Omental fat pad (tissue), 4 donors: ENCODE measurements at places on chromosomes 2 and 18. TPM values are rescaled to one million over a fixed set of nuclear protein-coding genes. Genes with fewer than 3 reads are reported as not detected.

- DNase-seq = no peak
Observed at GRCh38 chr2:151973901-151974199, 125.0 kb downstream of the CACNB4 start.

DNA sequence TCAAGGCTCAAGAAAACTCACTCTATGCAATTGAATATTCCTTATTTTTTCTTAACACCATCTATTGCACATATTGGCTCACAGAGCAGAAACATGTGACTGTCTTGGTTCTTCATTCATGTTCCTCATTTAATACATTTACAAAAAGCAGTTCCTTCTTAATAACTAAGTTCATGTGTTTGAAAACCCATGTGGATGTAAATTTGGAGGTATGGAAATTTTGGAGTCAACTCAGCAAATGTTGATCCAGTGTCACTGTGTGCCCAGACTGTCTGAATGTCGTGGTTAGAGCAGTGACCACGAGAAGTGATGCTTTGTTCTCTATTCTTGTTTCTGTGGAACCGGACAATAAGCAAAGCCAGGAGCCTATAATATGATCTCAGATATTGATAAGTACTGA is 299.1 kb downstream of the SETBP1 start:
- DNase-seq = no peak

REG3G gene
- not detected for total RNA-seq

- DNase-seq = no peak
Observed at GRCh38 chr2:128549094-128549493, 230.4 kb upstream of the HS6ST1 start.

GRCh38 chr2:189515264-189515663 is 65.3 kb downstream of the SLC40A1 start:
- no peak for DNase-seq

DNA sequence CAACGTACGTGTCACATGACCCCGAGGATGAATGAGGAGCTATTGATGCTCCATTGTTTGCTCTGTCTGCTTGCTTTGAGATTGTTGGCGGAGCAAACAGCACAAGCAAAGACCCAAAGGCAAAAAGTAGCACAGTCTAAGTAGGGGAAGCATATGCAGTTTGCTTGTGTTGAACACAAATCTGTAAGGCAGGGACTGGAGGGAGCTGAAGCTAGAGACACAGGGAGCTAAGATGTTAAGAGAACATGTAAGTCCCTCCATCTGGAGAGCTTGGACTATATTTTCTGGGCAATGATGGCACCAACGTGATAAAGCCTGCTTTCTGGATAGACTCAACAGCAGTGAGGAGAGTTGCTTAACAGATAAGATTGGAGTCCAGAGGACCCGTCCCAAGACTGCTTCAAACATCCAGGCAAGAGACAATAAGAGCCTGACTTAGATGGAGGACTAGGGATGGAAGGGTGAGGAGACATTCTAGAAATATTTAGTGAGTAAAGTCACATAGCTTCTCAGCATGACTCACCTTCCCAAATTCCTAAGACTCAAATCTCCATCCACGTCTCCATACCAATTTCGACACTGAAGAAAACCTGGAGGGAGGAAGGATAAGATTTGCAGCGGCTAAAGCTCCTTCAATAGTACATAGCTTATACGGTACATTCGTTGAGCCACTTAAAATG is 88.1 kb upstream of the KLF7 start:
- DNase-seq = no peak

- DNase-seq = no peak
Observed at GRCh38 chr2:170771421-170771937, 1.3 kb downstream of the ERICH2 start.

PHLPP1 gene
- 9.6 TPM for total RNA-seq

GRCh38 chr2:67579216-67579615 is 182.1 kb downstream of the ETAA1 start:
- no peak for DNase-seq

DNA sequence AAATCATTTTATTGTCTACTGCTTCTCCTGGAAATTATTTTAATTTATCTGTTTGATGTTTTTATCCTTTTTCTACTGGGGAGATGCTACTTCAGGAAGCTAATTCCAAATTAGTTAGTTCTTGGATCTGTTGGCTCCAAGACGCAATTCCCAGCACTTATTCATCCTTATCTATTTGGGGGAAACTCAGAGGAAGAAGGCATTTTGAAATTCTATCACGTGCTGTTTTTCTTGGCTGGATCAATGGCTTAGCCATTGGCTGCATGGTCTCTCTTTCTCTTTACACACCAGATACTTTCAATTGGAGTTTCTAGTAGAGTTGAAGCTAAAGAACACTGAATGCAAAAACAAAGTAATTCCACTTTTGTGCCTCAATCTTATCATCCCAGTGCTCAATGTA is 98.3 kb downstream of the RAPGEF4 start:
- no peak for DNase-seq

GRCh38 chr2:43192744-43193651 is 33.4 kb downstream of the ZFP36L2 start:
- no peak for DNase-seq

- no peak for DNase-seq
Observed at GRCh38 chr2:170084820-170085491, 93.0 kb upstream of the MYO3B start.

MYO3B gene
- total RNA-seq = not detected

DNA sequence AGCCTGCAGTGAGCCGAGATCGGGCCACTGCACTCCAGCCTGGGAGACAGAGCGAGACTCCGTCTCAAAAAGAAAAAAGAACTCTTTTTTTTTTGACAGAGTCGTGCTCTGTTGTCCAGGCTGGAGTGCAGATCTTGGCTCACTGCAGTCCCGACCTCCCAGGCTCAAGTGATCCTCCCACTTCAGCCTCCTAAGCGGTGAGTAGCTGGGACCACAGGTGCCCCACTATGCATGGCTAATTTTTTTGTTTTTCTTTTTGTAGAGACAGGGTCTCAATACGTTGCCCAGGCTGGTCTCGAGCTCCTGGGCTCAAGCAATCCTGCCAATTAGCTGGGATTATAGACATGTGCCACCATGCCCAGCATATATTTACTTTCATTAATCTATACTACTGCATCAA is 12.5 kb upstream of the INO80D start:
- no peak for DNase-seq

PROM2 gene
- total RNA-seq = 1.3 TPM

- DNase-seq = no peak
Observed at GRCh38 chr2:217065695-217066405, 206.0 kb upstream of the TNP1 start.

GRCh38 chr2:218733171-218734021 is 22.8 kb downstream of the TTLL4 start:
- no peak for DNase-seq

GRCh38 chr18:25097569-25098056 is 254.4 kb downstream of the ZNF521 start:
- DNase-seq = no peak

DNA sequence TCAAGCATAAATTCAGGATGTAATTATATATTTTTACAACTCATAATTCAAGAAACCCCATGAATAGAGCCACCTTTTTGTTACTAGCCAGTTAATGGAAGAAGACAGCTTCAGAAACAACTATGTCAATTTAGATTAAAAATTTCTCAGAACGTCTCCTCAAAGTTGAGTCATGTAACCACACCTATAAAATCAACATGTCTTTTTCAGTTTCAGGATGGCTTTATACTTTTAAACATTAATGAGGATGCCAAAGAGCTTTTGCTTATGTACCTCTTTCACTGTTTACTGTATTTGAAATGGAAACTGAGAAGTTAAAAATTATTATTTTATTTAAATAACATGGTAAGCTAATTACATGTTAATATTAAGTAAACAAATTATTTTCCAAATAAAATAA is 280.1 kb downstream of the PTH2R start:
- DNase-seq = no peak

GRCh38 chr2:71510196-71510807 is 56.9 kb downstream of the DYSF start:
- DNase-seq = peak; percentile 65

DNA sequence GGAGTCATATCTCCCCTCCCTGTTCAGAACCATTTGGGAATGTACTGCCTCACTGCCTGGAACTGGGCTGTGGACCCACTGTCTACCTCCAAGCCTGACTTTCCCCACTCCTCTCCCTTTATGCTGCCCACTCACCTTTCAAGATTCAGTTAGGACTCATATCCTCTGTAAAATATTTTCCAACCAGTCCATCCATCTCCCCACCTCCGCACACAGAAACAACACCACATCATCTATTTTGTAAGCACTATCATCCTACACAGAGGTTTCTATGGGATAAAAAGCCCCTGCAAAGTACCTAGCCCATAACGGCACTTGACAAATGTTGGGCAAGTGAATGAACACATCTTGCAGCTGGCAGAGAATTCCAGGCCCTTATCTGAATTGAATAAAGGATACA is 250.8 kb downstream of the ANAPC1 start:
- no peak for DNase-seq

DNA sequence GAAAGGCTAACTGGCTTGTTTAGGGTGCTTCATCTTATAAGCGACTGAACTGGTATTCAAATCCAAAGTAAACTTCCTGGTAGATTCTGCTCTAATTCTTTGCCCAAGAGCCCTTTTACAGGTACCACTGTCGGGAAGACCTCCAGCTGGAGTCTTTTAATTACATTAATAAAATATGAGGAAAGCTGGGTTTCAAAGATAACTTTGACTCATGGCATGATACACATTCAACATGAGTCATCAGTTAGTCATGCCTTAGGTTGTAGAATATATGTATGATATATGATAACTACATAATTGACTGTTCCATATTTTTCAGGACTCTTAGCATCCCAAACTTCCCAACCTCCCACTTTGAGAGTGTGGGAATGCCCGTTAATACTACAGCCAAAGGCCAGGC is 32.3 kb downstream of the ZCCHC2 start:
- DNase-seq = no peak
